Left ventricle myocardium inferior (tissue), 1 donor: ENCODE measurements at places on chromosomes 7 and 10.

DNA sequence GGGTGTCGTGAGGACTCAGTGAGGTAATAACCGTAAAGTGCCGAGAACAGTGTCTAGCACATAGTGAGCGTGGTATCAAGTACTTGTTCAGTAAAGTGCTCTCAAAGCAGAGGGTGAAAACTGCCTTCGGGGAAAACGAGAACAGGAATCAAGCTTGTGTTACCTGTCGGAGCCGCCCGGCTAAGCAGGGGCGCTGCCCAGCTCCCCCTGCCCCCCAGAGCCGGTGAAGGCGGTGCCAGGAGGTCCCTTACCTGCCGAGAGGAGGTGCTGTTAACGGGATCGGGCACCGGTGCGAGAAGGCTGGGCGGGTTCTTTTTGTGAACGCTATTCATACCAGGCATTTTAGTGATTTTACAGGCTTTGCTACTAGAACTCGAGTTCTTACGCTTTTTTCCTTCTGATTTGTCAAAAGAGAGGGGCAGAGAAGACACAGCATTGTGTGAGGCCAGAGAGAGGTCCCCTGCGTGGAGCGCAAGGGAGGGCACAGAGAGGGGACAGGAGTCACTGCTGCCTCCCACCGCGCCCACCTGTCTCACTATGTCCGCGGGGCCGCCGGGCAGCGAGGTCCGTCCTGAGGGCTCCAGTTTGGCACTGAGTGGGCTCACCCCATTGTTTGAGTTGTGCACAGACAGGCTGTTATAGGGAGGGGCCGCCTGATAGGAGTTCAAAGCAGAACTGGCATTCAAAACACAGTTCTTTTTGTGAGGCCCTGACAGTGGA lies 32.5 kb upstream of the EFCAB10 start:
- no peak for DNase-seq

DNA sequence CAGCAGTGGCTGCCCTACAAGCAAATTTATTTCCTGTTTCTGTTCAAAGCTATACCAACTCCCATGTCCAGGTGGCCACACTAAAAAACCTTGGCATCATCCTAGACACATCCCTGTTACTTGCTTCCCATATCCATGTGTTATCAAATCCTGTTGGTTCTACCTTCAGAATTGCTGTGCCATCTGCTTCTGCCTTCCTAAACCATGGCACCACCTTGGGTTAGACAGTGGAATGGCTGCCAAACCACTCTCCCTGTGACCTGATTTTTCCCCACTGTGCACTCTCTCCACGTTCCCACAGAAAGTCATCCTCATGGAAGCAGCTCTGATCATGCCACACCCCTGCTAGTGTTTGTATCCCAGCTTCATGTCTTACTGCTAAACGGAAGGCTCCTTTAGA lies 697.6 kb upstream of the GALNT17 start:
- DNase-seq: no peak

GRCh38 chr10:3231951-3232730 lies 59.6 kb upstream of the PITRM1 start:
- DNase-seq: no peak

- DNase-seq: no peak
Observed at GRCh38 chr7:44043902-44044301, 600 bp upstream of the DBNL start.

GRCh38 chr7:127905491-127906330 lies 125.5 kb downstream of the LRRC4 start:
- DNase-seq: no peak

DNA sequence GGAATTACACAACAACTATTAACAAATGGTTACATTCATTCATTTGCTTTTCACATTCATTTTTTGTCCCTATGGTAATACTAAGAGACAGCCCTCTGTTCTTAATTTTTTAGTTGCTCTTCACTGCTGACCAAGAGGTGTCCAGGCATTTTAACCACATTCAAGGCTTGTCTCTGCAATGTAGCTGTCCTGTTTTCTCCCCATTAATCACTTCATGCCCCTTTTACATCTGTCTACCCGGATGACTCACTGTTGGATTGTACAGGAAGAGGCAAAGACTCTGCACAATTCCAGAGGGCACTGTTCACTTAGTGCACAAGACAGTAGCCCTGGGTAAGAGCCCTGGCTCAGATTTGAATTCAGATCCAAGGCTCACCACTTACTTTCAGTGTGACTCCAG lies 168.5 kb downstream of the NOC3L start:
- DNase-seq: no peak

GRCh38 chr10:63236113-63236935 lies 103.2 kb downstream of the NRBF2 start:
- DNase-seq: no peak

GRCh38 chr10:124153023-124153826 lies 59.8 kb upstream of the CHST15 start:
- peak; percentile 31 for DNase-seq

GRCh38 chr10:93277360-93277759 lies 203.7 kb downstream of the CYP26A1 start:
- DNase-seq: no peak

- no peak for DNase-seq
Observed at GRCh38 chr7:137480401-137480800, 136.9 kb upstream of the PTN start.

DNA sequence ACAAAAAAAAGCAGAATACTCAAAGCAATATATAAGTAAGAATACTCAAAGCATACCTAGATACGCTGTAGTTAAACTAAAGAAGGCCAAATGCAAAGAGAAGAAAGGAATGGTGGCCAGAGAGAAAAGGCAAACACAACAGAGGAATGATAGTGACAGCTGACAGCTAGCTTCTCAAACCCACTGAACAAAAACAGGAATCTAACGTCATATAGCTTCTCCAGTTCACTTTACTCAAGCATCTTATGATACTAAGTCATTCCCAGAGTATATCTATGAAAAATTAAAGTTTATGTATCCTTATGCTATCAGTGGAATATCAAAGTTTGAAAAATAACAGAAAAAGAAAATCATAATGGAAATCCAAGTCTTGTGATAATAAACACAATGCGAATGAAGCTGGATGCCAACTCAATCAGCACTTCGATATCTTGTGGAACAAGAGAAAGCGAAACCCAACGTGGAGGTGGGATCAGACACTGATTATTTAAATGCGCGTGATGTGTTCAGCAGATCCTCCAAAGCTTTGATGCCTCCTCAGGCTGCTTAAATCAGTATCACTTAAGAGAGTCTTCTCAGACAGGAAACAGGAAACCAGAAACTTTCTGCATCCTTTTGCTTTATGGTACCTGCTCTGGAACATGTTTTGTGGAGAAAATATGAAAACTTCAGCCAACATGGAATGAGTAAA lies 102.8 kb downstream of the PIP4K2A start:
- DNase-seq: no peak

DNA sequence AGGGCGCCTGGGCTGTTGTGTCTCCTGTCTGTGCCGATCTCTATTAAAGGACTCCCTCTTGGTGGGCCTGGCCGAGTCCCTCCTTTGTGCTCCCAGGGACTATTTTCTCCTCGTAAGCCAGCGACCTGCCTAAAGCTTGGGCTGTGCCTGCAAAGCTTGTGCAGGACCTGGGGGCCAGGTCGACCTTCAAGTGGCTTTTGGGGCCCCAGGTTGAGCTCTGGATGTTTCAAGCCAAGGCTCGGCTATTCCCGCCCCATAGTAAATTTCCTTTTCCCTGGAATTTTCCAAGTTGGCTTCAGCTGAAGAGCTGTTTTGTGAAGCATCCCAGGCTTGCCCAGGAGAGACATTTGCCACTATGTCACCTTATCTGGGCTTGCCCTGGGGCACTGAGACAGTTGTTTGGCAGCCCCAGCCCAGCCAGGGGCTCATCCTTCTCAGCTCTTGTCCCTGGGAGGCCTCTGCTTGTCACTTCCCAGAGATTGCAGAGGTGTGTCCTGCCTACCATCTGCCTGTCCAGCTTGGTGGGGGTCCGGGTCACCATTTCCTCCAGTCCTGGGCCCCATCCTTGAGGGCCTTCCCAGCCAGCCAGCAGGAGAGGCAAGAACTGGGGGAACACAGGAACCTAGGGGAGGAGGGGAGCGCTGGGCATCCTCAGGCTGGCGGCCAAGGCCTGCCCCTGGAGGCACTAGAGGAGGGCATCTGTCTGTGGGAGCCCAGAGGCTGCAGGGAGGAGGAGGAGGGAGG lies 20.2 kb downstream of the ZMIZ2 start:
- DNase-seq: no peak

- DNase-seq: peak; percentile 50
Observed at GRCh38 chr10:71239946-71240795, 27.8 kb downstream of the UNC5B start.

DNA sequence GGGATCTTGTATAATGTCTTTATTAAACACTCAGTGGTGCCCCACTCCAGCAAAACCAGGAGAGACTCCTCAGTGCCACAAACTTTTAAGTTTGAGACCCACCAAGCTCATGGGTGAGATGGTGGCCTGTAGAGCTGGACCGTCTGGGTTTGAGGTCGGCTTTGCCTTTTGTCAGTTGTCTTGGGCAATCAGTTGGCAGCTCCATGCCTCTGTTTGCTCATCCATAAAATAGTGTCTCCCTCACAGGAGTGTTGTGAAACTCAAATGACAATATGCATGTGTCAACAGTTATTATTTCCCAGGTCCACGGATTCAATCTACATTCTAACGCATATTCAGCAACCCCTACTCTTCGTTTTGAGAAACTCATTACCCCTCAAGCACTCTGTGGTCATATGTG lies 367.8 kb upstream of the C7orf33 start:
- no peak for DNase-seq

DNA sequence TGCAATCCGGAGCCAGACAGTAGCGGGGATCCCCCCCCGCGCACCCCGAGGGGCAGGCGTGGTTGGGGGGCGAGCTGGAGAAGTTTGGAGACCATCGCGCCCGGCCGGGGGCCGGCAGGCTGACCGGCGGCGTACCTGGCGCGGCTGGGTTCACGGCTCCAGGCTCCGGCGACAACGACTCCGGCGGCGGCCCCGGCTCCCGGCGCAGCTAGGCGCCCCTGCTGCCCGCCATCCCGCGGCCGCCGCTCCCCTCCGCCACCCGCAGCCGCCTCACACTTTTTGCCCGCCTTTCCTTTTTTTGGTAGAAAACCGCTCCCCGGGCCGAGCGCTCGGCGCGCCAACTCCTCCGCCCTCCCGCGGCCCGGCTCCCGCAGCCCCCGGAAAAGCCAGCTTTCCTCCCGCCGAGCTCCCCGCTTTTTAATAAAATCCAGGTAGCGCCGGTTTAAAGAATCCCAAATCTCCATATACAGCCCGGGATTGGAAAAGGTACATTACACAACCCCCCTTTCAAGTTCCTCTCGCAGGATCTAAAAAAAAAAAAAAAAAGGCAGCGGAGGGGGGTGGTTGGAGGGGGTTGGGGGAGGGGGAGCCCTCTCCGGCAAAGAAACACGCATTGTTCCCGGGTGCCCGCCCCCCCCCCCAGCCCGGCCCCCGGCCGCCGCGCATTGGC lies at the start of gene TNRC18:
TSS of gene TNRC18 (minus strand) at position 529 of the 670 bp plus-strand sequence. CDS start 2,588 bp downstream, outside the sequence.
- peak; percentile 62 for DNase-seq

- DNase-seq: no peak
Observed at GRCh38 chr7:22611758-22612079, 111.7 kb upstream of the STEAP1B start.

DNA sequence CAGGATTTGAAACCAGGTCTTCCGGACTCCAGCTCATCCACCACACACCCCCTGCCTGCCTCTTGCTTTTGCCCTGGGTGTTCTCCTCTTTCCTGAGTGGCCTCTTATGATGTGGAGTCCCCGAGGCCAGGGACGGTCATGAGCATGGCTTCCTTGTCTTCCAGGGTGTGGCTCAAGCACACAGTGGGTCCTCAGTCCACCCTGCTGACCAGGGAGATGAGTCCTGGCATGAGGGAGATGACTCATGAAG lies 32.8 kb downstream of the DNAJB12 start:
- DNase-seq: no peak

DNA sequence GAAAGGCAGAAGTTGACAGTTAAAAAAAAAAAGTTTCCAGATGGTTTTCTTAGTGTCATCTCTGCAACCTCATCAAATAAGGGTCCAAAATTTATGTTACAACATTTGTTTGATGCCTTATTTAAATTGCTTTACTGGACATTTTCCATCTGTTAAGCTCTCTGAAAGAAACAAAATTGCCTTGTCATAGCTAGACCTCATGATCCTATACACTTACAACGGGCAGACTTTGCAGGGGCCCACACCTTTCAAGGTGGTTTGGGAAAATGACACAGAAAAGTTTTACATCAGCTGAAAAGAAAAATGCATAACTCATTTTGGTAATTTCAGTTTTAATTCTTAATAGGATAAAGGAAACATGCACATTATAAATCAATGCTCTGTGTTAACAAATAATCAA lies 1.4 kb upstream of the TES start:
- no peak for DNase-seq

- DNase-seq: no peak
Observed at GRCh38 chr10:80713398-80713928, 175.8 kb downstream of the SH2D4B start.

DNA sequence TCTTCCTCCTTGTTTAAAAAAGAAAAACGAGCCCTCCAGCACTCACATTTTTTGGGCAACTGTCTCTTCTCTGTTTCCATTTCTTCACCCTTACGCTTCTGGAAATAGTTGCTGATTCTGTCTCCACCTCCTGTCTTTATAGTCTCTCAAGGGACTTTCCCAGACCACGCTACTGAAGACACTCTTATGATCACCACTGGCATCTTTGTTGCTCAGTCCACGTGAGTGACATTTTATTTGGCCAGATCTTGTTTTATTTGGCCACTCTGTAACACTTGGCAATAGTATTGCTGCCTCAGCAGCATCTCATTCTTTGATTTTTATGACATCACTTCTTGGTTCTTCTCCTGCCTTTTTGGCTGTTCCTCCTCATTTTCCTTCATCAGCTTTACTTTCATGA lies 21.6 kb upstream of the NME8 start:
- no peak for DNase-seq

- no peak for DNase-seq
Observed at GRCh38 chr10:30442019-30442606, 8.1 kb downstream of the MAP3K8 start.

DNA sequence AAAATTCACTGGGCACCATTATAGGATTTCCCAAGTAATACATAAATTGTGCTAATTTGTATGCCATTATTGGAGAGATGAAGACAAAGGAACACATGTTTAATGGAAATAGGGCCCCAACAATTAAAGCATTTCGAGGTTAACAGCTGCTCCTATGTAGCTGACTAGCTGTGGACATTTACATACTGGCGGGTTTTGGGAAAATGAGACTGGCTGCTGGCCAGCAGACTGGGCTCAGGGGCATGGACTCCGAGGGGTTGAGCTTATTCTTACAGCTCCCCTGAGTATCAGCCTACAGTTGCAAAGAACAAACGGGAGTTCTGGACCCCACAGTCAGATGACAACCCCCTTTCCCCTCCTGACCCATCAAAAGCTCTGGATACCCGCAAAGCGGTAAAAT lies 91.9 kb upstream of the MYO3A start:
- DNase-seq: no peak

- no peak for DNase-seq
Observed at GRCh38 chr7:142697270-142697669, 52.0 kb upstream of the PRSS1 start.

DNA sequence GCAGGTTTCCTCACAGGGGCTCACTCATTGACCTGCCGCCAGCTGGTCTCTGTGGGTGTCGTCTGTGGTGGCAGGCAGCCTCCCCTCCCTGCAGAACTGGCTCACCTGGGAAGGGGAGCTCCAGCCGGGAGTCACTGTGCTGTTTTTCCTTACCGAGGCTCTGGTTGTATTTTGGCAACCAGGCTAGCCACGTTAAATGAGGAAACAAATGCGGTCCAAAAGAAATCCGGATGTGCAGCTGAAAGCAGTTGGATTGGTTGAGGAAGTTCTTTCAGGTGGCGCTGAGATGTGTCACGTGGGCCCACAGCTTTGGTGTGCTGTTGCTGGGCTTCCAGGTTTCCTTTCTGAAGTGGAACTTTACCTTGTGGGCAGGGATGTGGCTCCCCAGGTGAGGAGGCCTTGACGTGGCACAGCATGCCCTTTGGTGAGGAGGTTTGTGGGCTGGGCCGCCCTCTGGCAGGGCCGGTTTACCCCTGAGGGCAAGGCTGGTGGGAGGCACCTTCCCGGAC lies 14.2 kb downstream of the MTURN start:
- DNase-seq: no peak
